Skeletal muscle tissue (tissue), 5 donors: ENCODE measurements at places on chromosomes 4 and X. TPM values are rescaled to one million over a fixed set of nuclear protein-coding genes. Genes with fewer than 3 reads are reported as not detected.

Gene ENPEP
- 9.9 TPM for total RNA-seq

Gene NAT8L
- 1.0 TPM for total RNA-seq

Gene TMSB15C
- 7.8 TPM for total RNA-seq

Gene FOXR2
- not detected for total RNA-seq

Gene PTTG2
- total RNA-seq, result 0.52 TPM

Gene ZFP42
- not detected for total RNA-seq

Gene ESX1
- not detected for total RNA-seq

Gene ERAS
- not detected for total RNA-seq
